ENCODE measurements at places on chromosomes 6 and 20.

DNA sequence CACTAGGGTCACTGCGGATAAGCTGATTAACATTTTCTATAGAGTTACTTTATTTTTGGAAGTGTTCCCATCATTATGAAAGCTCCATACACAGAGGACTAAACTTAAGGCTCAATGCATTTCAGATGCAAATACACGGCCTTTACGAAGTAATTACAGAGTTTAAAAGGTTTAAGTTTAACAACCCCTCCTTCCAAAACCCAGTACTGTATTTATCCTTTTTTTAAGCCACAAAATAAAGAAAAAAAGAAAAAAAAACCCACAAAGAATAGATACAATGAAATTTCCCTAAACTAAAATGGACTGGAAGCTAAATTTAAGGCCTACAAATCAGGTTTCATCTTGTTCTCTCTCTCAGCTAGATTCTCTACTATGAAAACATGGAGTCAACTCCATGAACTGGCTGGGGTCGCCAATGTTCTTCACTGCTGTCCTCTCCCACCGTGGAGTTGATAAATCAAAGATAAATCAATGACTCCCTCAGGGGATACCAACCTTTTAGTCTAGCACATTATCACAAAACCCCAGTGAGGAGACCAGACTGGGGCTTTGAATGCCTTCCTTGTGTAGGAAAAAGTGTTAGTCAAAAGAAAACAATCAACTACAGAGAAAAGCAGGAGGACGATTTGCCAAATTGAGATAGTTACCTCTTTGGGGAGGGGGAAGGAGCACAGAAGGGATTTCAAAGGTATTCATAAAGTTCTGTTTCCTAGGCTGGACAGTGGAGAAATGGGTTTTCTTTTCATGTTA, 52.5 kb downstream of the TNFRSF21 start:
- DNase-seq: no peak

DNA sequence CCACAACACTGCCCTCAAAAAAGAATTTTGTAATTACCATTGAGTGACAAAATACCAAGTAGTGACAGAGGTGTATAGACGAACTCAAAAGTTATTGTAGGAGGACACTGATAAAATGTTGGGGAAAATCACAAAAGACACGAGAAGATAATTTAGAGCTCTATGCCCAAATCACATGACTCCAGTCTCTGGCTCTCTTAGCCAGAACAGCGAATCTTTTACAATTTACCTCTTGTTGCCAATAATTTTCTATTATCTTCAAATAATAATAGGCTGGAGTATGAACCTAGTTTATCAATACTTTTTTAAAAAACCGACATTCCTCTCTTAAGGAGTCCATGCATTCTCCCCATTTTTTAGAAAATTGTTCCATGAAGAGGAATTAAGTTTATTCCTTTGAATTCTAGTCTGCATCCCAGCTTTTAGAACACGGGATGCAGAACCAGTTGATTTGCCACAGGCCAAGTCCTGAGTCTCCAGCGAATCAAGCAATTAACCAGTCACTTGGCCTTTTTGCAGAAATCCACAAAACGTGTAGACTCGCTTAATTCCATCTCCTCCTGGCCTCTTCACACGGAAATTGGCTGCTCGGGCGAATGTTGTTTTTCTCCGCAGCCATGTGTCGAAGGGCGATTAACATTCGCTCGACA, 507 bp upstream of the RIPPLY2 start:
- DNase-seq: no peak

- DNase-seq: peak; percentile 91
Observed at GRCh38 chr6:45677381-45678284, 299.9 kb upstream of the SUPT3H start.

DNA sequence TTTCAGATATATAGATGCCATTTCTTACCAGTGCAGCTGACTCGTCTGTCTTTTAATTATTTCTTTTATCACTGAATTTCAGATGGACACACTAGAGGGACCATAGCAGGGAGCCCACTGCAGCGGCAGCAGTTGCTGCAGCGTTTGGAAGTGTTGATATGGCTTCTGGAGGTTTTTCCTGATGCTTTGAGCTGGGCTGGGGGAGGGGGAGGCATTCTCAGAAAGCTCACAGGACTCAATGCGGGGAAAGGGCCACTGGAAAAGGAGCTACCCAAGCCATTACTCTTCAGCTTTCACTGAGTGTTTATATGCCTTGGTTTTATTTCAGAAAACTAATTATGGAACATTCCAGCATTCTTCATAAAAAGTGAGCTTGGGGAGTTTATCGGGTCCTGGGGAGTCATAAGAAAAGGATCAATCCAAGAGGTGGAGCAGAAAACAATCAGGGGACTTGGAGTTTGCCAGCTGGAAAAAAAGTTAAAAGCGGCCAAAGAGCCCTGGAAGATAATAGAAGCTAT, 740.4 kb upstream of the FLRT3 start:
- DNase-seq: no peak

DNA sequence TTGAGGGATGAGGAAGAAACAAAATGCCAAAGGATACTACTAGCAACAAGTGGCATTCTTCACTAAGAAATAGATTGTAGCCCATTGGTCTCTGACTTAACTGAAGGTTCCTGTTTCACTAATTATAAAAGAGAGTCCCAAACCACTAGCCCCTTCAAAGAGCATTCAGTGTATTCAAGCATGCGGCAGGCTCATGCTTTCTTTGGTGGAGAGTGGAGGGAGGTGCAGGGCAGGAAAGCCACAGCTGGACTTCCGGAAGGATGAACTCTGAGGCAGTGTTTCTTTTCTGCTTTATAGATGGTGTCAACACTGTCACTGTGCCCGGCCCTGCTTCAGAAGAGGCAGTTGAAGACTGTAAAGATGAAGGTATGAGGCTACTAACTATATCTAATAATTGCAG, 636.1 kb downstream of the KIF16B start:
- DNase-seq: peak; percentile 73

- DNase-seq: no peak
Observed at GRCh38 chr6:113364766-113365165, 492.4 kb upstream of the MARCKS start.

GRCh38 chr6:97401533-97401932, 118.5 kb upstream of the MMS22L start:
- no peak for DNase-seq

- peak; percentile 16 for DNase-seq
Observed at GRCh38 chr6:36955136-36955535, 598 bp downstream of the PI16 start.

DNA sequence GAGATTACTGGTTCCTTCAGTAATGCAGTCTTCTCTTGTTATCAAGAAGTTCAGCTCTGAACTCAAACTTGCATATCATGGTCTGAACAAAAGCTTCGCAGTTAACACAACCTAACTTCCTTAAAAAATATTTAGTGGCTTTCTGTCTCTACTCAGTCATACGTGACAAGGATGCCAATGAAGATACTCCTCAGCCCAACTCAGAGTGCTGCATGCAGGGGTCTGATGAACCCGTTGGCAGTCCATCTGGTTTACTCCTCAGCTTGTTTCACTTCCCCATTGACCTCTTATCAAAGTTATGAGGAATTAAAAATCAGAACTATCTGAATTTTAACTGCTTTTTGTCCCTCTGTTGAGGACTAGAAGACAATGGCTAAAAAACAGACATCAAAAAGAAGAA, 56.6 kb upstream of the RIN2 start:
- no peak for DNase-seq

- DNase-seq: no peak
Observed at GRCh38 chr6:33171880-33172687, 20.2 kb downstream of the COL11A2 start.

DNA sequence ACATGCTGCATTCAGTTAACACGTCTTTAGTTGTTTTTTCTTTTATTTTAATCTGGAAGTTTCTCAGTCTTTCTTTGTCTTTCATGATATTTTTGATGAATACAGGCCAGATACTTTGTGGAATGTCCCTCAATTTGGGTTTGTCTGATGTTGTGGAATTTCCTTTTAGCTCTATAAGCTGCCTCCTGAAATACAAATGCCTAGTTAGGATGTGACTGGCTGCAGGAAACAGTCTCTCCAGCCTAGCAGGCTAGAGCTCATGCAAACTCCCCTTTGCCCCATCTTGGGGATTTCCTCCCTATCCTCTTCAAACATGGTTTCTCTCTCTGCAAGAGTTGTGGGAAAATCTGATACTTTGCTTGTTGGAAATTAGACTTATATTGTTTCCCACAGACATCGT, 89.3 kb upstream of the JAG1 start:
- DNase-seq: no peak

- DNase-seq: no peak
Observed at GRCh38 chr20:58619077-58619863, 31.8 kb upstream of the STX16 start.

DNA sequence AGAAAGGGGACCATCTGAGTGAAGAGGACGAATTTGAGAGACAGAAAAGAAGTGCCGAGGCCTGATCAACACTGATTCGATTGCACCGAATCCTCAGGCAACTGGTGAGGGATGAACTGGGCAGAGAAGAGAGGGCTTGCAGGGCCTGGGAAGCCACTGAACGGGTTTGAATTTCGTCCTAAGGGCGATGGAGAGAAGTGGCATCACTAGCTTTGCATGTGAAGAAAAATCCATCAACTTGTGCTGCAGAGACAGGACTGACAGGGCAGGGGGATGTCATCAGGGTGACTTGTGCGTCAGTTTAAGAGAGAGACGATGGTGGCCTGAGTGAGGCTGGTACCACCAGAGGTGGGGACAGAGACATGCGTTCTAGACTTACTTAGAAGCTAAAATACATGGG, 73.7 kb upstream of the SLC22A23 start:
- DNase-seq: no peak

- no peak for DNase-seq
Observed at GRCh38 chr6:90478278-90478677, 108.6 kb downstream of the MAP3K7 start.

- DNase-seq: no peak
Observed at GRCh38 chr6:107870381-107870780, 46.3 kb upstream of the SCML4 start.

DNA sequence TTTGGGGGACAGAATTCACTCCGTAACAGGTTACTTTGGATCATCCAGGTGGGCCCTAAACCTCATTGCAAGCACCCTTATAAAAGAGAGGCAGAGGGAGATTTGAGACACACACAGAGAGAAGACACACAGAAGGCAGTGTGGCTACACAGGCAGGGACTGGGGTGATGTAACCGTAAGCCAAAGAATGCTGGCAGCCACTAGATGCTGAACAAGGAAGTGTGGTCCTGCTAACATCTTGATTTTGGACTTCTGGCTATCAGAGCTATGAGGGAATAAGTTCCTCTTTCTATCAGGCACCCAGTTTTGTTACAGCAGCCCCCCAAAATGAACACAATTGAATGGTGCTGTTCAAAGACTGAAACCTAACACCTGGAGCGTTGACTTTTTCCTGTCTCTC, 191.3 kb upstream of the MYLIP start:
- DNase-seq: peak; percentile 36

DNA sequence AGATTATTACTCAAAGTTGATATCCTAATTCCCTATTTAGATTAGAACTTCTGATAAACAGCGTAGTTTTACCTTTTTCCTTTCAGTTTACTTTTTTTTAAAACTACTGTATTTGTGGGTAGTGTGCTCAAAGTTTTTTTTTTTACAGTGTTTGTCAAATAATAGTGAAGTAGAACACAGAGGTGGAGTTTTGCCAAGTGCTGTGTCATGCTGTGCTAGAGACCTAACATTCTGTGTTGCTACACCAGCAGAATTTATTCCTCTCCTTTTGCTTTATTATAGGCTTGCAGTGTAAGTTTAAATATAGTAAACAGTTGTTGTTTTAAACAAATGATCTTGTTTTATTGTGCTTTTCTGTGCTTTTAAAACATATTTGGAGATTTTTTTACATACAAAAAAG, 125.4 kb downstream of the HIVEP1 start:
- DNase-seq: no peak

DNA sequence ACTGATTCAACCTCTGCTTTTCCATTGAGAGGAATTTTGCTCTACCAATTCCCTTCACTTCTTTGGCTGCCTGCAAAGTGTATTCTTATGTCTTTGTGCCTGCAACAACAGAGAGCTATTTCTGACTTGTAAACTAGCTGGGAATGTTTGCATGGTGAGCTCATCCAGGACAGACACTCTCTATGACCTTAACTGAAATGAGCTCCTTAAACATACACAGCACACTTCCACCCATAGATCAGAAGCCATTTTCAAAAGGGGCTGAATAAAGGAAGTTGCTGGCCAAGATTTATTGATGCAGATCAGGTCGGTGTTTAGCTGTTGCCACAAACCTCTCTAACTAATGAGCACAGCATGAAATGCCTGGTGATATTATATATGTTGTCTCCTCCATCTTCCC, 377.7 kb downstream of the BTBD9 start:
- no peak for DNase-seq

GRCh38 chr6:118705544-118706491, 54.4 kb upstream of the CEP85L start:
- DNase-seq: peak; percentile 49

GRCh38 chr6:15017803-15018202, 228.1 kb upstream of the JARID2 start:
- no peak for DNase-seq

- DNase-seq: no peak
Observed at GRCh38 chr6:21710216-21710615, 116.7 kb downstream of the SOX4 start.

GRCh38 chr6:39948199-39948791, 14.0 kb upstream of the MOCS1 start:
- no peak for DNase-seq

- no peak for DNase-seq
Observed at GRCh38 chr6:111793711-111794111, 79.5 kb downstream of the FYN start.

- no peak for DNase-seq
Observed at GRCh38 chr20:11509776-11510175, 407.9 kb upstream of the BTBD3 start.

- DNase-seq: no peak
Observed at GRCh38 chr6:136016228-136017225, 165.0 kb downstream of the PDE7B start.

GRCh38 chr20:23407781-23408464, 13.4 kb downstream of the NAPB start:
- DNase-seq: no peak

- peak; percentile 89 for DNase-seq
Observed at GRCh38 chr6:108902382-108902792, 54.2 kb downstream of the ARMC2 start.

- DNase-seq: no peak
Observed at GRCh38 chr6:148793721-148794120, 46.9 kb downstream of the UST start.

DNA sequence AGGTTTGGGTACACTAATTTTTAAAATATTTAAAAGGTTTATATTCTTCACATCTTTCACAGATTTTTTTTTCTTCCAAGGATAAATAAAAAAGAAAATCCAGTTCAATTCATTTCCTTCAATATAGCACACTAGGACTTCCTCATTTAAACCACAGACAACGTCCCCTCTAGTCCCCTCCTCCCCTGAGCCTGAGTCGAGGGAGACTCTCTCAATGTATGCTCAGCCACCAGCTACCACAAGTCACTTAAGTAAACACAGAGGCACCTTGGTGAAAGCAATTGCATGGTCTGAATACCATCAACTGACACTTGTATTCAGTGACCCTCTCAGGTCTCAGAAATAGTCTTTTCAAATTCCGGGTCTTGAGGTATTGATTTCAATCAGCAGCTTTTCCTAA, 88.6 kb downstream of the SIM1 start:
- peak; percentile 88 for DNase-seq
